Stimulated activated CD8-positive, alpha-beta memory T cell treated with anti-CD3 and anti-CD28 coated beads, Interleukin-15, amount 100 ng/mL, for 4 hours (primary cell): ENCODE measurements at places on chromosomes 4 and X.

DNA sequence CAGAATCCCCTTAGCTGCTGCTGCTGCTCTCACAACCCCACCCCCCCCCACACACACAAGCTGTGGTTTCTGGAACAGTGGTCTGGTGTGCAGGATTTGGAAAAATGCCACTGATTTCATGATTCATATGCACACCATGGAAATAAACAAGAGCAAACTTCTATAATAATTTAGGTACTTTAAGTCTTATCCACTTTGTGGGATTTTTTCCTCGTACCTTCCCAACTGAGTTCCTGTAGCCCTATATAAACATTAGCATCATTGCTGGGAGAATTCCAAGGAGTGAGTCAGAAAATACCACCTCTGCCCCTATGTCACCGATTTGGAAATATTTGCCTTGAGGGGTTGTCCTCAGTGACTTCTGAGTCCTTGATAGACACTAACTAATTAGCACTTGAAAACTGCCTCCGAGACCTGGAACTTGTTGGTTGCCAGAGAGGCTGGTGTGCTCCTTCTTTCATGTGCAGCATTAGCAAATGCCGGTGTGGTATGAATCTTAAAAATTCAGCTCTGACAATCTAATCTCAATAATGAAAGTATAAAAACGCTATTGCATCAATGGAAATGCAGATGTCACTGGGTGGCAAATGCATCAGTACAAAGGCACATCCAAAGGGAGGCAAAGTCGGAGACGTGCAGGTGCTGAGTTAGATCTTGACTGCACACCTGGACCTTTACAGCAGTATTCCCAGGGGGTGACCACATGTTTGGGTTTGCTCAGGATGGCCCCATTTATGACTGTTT, 61.8 kb downstream of the CPE start:
- DNase-seq = no peak

DNA sequence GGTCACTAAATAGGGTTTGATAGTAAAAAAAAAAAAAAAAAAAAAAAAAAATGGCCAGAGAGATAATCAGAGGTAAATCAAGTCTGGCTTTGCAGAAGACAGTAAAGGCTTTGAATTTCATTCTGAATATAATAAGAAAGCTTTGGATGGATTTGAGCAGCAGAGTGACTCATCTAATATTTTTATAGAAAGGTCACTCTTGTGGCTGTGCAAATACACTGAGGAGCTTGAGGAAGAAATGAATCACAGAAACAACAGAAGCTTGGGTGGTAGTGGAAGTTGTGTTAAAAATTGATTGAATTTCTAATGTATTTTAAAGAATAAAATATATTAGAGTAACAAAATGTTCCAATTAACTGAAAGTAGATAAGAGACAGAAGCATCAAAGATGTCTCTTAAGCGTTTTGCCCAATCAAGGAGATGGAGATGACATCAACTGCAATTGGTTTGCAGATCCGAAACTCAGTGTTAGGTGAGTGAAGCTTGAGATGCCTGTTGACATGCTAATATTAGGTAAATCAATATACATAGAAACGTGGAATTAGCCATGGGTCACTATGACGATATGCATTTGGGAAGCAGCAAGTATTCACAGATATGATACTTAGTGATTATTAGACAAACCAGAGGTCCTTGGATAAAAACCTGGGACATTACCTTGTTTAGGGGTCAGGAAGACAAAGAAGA, 280.5 kb downstream of the GPM6A start:
- no peak for DNase-seq

DNA sequence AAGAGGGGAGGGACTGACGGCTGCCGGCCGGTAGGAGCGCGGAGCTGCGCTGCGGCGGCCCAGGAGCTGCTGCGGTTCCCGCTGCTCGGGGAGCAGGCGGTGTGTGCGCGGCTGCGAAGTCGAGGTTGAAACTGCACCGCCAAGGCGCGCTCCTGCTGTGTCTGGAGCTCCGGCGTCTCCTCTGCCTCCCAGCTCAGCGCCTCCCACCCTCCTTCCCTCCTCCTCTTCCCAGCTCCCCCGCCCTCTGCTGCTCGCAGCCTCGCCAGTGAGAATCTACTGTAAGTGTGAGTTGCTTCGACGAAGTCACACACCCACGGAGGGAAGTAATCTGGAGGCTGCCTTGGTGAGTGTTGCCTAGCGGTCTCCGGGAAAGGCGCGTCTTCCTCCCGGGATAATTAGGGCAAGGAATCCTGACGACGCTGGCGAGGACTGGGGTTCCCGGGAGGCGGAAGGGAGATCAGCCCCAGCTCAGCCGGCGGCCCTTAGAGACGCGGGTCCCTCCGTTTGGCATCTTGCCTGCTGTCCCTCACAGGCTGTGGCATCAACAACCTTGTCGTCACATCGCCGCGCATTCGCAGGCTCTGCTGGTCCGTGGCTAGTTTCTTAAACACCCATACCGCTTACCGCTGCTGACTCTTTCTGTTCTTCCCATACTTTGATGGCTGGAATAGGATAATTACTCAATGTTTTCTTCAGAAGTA, at the start of gene EPHA5:
Gene EPHA5 (minus strand): TSS at position 159 of the 701 bp plus-strand sequence. CDS start 747 bp downstream, outside the sequence.
- DNase-seq = no peak

- no peak for DNase-seq
Observed at GRCh38 chr4:74157154-74157553, 764 bp upstream of the MTHFD2L start.

GRCh38 chr4:112978691-112979472, 70.6 kb upstream of the ANK2 start:
- no peak for DNase-seq

- DNase-seq = no peak
Observed at GRCh38 chr4:54484383-54484782, 173.4 kb upstream of the KIT start.

GRCh38 chr4:178415925-178416324, 973.7 kb upstream of the AGA start:
- DNase-seq = no peak

DNA sequence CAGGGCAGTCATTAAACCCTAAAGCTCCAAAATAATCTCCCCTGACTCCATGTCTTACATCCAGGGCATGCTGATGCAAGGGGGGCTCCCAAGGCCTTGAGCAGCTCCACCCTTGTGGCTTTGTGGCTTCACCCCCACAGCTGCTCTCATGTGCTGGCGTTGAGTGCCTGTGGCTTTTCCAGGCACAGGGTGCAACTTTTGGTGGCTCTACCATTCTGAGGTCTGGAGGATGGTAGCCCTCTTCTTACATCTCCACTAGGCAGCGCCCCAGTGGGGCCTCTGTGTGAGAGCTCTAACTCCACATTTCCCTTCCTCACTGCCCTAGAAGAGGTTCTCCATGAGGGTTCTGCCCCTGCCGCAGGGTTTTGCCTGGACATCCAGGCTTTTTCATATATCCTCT, 35.1 kb downstream of the CFAP299 start:
- DNase-seq = no peak

GRCh38 chr4:24971192-24971591, 58.4 kb upstream of the CCDC149 start:
- DNase-seq = no peak

DNA sequence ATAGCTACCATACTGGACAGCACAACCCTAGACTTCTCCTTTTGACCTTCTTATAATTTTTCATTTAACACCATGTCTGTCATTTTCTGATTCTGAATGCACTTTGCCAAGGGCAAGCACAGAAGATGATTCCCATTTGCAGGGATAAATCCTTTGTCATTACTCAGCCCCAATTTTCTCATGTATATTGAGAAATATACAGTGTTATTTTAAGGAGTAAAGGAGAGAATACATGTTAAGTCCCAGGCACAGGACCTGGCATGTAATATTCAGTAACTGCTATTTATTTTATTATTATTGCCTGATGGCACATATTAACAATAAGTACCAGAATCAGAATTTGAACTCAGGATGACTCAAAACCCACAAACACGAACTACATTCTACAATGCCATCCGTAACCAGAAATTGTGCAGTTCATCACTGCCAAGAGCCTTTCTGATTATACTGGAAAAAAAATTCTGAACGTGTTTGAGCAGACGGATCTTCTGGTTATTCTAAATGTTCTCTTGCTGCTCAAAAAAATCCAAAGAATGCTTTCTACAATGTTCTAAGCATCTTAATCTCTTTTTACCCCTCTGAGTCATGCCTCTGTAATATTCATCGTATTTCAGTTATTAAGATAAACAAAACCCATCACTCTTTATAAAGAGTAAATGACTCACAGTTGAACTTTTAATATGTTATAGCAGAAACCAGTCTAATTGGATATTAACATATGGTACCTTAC, 170.0 kb downstream of the MID1 start:
- no peak for DNase-seq

GRCh38 chr4:158176776-158177175, 4.0 kb upstream of the GASK1B start:
- no peak for DNase-seq

GRCh38 chr4:174713821-174714220, 115.2 kb downstream of the GLRA3 start:
- DNase-seq = no peak

GRCh38 chrX:1480082-1480785, 27.5 kb upstream of the ASMTL start:
- DNase-seq = no peak

- DNase-seq = no peak
Observed at GRCh38 chr4:128386761-128387599, 99.4 kb upstream of the PGRMC2 start.

DNA sequence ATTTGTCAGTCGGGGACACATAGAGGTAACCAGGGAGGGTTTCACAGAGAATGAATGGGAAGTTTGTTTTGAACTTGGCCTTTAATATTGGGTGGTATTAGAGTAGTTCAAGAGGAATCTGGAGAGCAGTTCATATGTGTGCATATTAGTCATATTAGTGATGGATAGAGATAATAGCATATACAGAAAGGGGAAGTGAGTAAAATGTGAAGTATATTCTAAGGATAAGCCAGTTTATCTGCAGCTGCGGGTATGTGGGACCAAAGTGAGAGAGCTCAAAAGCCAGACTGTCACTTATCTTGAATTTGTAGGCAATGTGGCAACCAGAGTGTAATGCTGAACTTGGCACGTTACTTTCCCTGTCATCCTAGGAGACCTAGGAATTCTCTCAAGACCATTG, 169.9 kb downstream of the AFF2 start:
- no peak for DNase-seq

DNA sequence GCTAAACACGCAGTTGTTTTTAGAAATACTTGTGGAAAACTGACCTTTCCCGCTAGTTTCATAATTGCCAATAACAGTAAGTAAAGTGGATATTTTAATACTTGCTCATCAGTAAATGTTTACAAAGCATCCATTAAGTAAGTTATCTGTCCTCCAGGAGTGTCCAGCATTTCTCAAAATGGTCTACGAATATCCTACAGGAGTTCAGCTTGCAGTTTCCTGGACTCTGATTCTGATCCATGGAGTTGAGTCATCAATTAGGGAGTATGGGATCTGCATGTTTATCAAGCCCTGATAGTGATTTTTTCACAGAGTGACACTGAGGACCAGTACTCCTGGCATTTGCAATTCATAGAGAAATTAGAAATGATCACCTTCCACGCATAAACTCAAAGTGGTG, 325.2 kb upstream of the AADAT start:
- no peak for DNase-seq

- no peak for DNase-seq
Observed at GRCh38 chr4:146742416-146742815, 103.7 kb downstream of the POU4F2 start.

DNA sequence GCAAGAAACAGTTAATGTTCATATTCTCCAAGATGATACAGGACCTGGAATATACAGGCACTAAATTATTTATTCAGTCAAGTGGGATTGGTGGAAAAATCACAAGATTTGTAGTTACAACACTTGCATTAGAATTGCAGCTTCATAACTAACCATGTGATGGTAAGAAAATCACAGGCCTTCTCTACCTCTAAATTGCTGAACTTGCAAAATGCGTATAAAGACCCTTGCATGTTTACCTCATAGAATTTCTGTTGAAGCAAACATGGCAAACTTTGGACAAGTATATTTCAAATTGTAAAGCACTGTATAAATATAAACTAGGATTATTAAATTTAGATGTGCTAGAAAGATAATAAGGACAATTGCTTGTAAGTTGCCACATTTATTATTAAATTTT, 215.1 kb downstream of the TMA16 start:
- DNase-seq = no peak

DNA sequence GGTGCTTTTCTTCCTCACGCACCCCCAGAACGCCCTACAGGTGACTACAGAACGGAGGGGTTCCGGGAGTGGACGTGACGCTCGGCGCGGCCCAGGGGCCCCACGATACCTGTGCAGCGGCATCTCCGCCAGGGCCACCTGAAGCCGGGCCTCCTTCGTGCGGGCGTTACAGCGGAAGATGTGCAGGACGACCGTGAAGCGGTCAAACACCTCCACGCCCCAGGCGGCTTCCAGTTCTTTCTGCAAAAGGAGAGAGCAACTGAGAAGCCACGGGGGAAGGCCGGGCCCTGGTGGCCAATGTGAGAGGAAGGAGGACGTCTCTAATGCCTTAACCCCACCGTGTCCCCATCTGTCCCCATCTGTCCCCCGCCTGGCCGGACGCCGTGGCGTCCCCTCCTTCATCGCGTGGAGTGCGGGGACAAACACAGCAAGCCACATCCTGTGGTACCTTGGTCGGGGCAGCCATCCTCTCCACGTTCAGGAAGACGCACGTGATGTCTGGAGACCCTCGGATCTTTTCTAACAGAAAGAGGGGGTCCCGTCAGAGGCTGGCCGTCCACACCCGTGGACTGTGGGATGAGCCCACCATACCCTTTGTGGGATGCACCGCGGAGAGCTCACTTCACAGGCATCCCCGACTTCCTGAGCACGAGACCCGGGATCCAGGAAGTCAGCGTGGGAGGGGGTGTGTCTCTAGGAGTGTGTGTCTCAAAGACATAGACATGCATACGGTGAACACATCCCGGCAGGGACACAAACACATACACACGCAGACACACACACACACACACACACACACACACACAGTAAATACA, 3.6 kb downstream of the GTPBP6 start:
- no peak for DNase-seq

- DNase-seq = no peak
Observed at GRCh38 chrX:118448273-118448783, 47.3 kb upstream of the DOCK11 start.

DNA sequence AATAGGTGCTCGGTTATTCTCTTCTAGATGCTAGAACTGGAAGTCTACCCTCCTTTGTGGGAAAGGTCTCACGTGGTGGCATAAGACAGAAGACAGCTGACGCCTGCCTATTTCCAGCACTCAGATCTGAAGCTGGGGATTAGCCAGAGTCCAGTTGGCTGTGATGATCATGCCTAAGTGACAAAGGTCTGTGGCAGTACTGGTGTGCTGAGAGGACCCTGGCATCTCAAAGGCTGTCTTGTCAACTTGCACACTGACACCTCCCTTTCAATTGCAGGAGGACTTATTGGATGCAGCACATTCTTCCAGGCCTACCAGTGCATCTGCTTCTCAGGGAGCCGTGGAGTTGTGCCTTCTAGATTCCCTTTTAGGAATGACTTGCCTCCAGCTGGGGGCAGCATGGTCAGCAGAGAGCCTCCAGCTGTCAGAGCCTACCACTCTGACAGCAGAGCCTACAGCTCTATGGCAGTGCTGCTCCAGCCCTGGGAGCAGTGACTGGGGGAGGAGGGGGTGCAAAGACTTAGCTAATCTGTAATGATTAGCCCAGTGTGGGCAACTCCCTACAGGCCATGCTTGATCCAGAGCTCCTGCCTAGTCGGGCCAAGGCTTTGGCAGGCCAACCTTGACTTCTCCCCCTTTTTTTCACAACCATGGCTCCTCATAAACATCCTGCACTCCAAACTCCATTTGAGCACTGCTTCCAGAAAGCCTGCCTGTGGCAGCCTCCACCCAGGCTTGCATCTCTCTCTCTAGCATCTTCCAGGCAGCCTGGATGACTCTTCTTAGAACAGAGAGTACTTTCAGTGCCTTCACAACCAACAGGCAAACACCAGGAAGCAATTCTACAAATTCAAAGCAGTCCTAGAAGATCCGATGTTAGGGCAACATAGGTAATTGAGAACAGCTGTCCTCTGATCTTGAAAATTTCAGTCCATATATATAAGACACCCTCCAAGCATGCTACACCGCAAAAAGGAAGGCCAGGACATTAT, 13.8 kb upstream of the FGFBP2 start:
- DNase-seq = no peak
